ENCODE measurements at places on chromosomes 5 and 9. TPM values are rescaled to one million over a fixed set of nuclear protein-coding genes. Genes with fewer than 3 reads are reported as not detected.

The BTNL3 gene
- not detected for polyA plus RNA-seq

DNA sequence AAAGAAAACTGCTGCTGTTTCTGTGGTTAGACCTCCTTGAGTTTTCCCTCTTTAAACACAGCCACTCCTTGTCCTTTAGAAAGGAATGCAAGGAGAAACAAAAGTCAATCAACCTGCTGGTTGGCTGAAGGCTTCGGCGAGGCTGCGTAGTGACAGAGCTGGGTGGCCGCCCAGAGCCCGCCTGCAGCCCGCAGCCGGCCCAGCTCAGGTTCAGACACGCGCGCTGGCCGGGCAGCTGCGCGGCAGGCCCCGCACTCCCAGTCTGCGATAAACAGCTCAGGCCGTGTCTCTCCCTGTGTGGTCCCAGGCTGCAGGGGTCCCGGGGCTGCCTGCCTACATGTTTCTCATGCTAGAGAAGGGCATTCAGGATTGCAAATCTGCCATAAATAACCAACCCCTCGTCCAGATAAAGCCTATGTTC is 115.4 kb downstream of the HSD17B3 start:
- DNase-seq: no peak

- DNase-seq: no peak
These were observed 127.1 kb downstream of the TMC1 start for GRCh38 chr9:72648324-72649126.

The FGFR4 gene
- polyA plus RNA-seq: 5.8 TPM

GRCh38 chr5:173065155-173065554 is 9.0 kb downstream of the CREBRF start:
- no peak for DNase-seq

The SPATA31D4 gene
- polyA plus RNA-seq: not detected

Data from AG04450 (cell line).